Osteocyte (in vitro differentiated cells): ENCODE measurements at places on chromosomes 1 and 21.

- no peak for DNase-seq
Measured at GRCh38 chr1:24900985-24901781, 28.9 kb downstream of the RUNX3 start.

- DNase-seq = no peak
Measured at GRCh38 chr1:36533897-36534296, 51.2 kb upstream of the CSF3R start.

DNA sequence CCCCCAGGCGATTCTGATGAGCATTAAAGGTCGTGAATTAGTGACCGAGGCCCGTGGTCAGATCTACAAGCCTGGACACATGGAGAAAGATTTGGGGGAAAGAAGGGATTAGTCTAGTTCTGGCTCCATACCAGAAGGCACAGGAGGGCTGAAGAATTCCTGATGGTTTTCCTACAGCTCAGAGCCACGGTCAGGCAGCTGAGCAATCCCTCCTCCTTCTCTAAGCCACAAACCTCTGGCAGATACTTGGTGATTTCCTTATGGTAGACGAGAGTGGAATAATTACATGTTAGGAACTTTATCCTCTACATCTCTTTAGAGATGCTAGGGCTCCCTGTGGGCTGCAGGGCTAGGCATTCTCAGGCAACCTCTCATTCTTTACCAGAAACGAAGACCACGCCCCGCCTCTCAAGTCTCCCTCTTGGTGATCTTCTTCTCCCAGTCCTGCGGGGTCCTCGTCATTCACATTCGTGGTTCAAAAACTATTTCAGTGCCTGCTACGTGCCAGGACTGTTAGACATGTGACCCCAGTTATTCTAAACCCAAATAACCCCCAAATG lies 20.5 kb upstream of the ZBTB18 start:
- DNase-seq = no peak

DNA sequence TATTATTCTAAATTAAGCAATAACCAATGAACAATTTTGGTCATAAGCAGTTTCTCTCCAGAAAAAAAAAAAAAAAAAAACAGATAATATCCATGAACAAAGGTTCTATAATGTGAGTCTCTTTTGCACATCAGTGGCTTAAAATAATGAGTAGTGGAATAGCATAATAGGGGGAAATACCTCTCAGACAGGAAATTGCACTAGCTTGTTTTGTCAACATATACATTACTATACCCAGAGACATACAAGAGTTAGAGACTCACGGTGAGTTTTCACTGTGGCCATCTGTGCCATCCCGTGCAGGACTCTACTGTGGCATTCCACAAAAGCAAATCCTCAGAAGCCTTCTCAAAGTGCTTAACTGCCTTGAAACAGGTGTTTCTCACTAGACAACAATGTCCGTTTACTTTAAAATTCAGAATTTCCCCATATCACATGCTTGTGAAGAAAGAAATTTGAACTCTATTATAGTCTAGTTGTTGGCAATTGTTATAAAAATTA lies 697.9 kb downstream of the USP25 start:
- no peak for DNase-seq

DNA sequence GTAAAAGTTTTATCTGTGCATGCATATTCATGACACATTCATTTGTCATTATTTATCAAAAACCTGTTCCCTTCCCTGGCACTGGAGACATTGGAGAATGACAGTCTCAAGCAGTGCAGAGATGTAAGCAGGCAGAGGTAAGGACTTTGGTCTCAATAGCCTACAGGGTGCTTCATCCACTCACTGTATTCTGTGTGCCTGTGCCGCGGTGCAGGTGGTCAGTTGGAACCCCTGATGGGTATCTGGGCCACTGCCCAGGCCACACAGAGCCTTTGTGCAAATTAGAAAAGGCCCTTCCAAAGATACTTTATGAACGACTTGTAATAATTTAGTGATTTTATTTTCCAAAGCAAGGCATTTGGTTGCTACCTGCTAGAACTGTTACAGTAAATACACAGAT lies 44.0 kb downstream of the CDC42 start:
- no peak for DNase-seq
